ENCODE measurements at places on chromosomes 2 and 18. TPM values are rescaled to one million over a fixed set of nuclear protein-coding genes. Genes with fewer than 3 reads are reported as not detected.
A peak's percentile ranks its signal among the peaks of the same experiment; 100 is the strongest.

The NCL gene
- 408 TPM for total RNA-seq

The OTOF gene
- total RNA-seq, result 0.06 TPM

The HOXD13 gene
- total RNA-seq, result not detected

DNA sequence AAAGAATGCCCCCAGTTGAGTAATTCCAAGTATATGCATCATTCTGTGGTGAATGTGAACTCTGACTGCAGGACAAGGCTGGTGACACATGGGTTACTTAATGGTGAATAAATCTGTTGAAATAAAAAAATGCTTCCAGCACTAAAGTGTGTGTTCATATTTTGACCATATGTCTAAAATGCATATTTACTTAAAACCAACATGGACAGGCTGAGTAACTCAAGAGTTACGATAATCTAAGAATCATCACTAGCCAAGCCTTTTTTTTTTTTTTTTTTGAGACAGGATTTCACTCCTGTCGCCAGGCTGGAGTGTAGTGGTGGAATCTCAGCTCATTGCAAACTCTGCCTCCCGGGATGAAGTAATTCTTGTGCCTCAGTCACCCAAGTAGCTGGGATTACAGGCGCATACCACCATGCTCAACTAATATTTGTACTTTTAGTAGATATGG, 47.1 kb upstream of the CCBE1 start:
- DNase-seq, result no peak

DNA sequence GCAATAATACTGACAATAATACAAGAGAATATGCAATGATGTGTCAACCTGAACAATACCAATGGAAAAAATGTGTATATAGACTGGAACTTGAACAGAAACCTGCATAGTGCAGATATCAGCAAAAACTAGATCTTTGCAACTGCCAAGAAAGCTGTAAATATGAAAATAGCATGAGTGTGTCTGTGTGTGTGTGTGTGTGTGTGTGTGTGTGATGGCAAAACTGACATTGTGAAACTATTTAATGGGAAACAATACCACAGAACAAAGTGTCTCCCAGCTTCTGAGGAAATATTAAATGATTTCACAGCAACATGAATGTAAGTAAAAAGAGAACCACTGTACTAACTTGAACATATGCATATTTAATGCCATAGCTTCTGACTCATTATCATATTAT, 558.2 kb upstream of the LINC00305 start:
- no peak for DNase-seq

- no peak for DNase-seq
Measured at GRCh38 chr2:187148059-187148714, 299.2 kb upstream of the ZSWIM2 start.

DNA sequence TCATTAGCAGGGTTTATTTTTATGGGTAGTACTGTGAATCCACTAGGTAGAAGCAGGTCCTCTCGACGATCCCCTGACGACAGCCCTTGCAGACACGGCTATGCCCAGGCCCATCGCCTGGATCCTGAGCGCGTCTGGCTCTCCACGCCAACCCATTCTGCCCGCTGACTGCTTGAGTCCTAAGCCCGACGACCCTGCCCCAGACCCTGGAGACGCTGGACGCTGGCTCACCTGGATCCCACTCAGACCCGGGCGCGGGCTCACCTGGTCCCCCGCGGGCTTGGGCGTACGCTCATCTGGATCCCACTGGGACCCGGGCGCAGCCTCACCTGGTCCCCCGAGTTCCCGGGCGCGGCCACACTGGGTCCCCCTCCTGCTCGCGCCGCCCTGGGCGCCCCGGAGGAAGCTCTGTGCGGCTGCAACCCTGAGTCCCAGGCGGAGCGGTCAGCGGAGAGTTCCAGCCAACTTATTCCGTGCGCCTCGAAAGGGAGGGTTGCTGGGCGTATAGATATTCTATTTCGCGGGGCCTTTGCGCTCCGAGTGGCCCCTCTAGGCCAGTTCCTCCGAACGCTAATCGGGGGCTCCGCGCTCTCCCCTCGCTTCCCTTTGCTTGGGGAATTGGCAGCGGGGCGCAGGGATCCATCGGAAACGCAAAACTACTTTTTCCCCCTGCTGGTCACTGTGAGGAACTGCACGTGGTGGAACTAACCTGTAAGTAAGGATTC, 22.4 kb upstream of the RMP24 start:
- DNase-seq, result peak; percentile 58
